ENCODE measurements at places on chromosomes 2 and 18.
A peak's percentile ranks its signal among the peaks of the same experiment; 100 is the strongest.

GRCh38 chr2:217160978-217161973, 301.4 kb upstream of the TNP1 start:
- no peak for DNase-seq

GRCh38 chr2:218387369-218388194, 5.5 kb downstream of the SLC11A1 start:
- DNase-seq = peak; percentile 85

- DNase-seq = no peak
Measured at GRCh38 chr18:29154758-29155725, 978.1 kb upstream of the CDH2 start.

DNA sequence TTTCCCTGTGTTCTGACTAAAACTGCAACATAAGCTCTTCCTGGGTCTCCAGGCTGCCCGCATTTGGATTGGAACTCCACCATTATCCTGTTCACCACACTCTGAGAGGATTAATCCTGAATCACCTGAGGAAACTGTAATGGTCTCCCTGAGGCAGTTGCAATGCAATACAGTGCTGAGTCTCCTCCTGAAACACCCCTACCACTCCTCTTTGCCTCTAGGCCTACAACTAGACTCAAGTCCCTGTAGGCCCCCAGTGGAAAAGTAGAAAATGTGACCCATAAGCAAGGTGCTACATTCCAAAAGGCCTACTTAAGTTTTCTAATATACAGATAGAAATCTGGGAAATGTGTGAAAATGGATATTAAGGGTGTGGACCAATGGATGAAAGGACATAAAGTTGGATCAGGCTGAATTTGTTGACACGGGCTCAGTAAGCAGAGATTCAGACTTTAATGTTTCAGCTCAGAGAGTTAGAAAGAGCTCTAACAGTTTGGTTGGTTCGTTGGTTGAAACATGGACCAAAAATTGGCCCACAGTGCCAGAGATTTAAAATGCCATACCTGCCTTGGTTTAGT, 222.3 kb upstream of the ZC3H15 start:
- no peak for DNase-seq

DNA sequence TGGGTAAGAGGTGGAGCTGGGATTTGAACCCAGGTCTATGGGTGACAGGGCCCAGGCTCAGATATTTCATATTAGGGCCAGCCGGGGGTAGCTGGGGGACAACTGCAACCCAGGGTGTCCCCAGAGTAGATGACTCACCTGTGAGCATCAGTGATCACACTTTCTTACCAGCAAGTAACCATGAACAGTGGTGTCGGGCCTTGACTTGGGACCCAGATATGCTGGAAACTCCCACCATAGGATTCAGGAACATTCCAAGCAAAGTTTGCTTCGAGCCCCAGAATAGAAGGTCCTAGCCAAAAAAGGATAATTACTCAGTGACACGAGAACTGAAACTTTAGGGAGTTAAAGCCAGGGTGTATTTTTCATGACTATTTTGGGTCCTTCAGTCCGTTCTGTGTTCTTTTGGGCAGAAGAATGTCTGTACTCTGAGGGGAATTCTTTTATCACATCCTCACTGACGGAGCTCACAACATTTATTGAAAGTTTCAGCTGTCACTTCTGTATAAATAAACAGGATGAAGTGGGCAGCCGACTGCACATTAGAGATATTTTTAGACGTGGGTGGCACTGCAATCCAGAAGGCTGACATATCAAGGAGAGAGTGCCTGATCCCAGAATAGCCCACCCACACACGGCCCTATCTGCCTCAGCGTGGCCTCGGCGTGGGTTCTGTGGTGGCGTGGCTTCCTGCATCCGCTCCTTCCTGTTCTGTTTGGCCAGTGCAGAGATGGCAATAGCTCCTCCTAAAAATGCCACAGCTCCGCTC, 45.6 kb downstream of the RAMP1 start:
- DNase-seq = no peak

GRCh38 chr2:105786231-105787230, 41.8 kb downstream of the NCK2 start:
- no peak for DNase-seq

DNA sequence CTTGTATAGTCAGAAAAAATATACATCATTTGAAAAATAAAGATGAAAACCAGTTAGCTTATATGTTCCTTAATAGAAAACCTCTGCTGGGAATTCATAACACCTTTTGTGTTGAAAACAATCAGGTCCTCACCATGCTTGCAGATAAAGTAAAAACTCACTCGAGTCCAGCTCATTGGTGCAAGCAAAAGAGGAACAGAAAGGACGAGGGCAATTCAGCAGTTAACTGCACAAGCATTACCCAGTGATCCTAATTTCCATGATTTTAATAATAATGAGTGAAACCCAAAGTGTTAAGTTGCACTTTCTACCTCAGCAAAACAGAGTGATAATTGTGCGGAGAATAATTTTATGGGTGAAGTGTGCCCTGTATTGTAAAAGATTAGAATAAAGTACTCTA, 839.9 kb downstream of the BCL11A start:
- DNase-seq = peak; percentile 61

DNA sequence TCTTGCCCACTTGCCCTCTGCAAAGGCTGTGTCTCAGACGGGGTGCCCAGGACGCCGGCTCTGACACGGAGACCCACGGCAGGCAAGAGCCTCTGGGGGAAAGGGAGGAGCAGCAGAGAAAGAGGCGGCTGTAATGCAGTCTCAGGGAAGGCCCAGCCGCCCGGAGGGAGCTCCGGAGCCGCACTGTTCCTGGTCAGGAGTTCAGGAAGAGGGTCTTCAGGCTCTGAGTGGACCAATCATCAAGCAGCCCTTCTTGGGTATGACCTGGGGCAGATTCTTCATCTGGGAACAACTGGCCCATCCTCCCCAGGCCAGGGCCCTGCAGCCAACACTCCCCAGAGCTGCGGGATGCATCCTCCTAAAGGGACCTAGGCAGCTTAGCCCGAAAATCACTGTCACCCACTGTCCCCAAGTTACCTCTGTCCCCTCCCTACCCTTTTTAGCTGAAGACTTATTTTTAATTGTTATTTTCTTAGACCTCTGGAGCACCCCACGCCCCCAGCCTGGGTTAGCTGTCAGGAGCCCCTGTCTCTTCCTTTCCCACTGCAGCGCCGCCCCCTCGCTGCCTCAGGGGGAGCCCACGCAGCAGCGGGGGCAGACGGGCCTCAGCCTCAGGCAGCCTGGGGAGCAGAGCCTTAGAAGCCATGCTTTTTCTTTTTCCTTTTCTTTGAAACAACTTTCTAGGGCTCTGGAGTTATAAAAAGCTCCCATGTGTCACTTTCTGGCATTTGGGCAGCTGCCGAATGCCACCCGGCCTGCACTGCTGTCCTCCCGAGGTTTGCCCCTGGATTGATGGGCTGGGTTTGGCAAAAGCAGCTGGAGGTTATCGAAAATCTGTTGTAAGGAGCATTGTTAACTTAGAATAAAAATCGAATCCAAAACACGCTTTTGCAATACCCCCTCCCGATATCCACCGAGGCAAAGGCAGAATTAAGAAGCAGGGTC, 644 bp upstream of the NEU2 start:
- no peak for DNase-seq

- DNase-seq = no peak
Measured at GRCh38 chr18:35076135-35076924, 35.1 kb downstream of the MAPRE2 start.

DNA sequence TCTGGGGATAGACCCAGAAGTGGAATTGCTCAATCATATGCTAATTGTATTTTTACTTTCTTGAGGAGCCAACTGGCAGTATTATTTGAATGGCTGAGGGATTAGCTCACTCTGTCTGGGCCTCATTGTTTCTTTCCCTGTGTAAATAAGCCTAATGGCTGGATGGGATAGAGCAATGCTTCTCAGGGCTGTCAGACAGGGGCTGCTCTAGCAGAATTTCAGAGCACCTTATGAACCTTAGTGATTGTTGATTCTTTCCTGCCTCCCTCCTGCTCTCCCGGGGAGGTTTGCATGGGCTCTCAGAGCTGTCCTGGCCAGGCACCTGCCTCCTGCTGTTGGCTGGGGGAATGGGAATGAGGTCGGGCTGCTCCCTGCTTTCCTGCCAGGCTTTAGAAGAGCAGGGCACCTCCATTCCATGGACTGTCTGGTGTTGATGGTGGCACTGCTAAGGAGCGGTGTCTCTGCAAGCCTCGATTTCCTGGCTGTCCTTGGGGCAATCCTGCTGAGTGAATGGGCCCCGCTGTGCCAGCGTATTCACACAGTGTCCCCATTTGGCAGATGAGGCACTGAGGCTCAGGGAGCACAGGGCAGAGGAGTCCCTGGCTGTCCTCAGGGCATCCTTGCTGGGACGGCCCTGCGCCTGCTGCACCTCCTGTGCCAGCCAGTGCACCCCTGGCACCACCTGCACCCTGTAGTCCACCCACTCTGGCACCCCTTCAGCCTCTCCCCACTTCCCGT, 468.2 kb upstream of the HS6ST1 start:
- DNase-seq = no peak

- DNase-seq = no peak
Measured at GRCh38 chr2:183383854-183384253, 259.6 kb downstream of the NUP35 start.

GRCh38 chr2:239220981-239221396, 179.8 kb downstream of the HDAC4 start:
- DNase-seq = no peak

GRCh38 chr2:111117598-111118480, 2.9 kb upstream of the BCL2L11 start:
- DNase-seq = no peak

GRCh38 chr2:217142649-217143266, 282.9 kb upstream of the TNP1 start:
- no peak for DNase-seq

GRCh38 chr2:11764359-11764758, 17.9 kb downstream of the LPIN1 start:
- DNase-seq = no peak

- no peak for DNase-seq
Measured at GRCh38 chr2:241759067-241759807, 17.4 kb upstream of the GAL3ST2 start.

- DNase-seq = peak; percentile 44
Measured at GRCh38 chr2:241540771-241541561, 17.6 kb upstream of the BOK start.

DNA sequence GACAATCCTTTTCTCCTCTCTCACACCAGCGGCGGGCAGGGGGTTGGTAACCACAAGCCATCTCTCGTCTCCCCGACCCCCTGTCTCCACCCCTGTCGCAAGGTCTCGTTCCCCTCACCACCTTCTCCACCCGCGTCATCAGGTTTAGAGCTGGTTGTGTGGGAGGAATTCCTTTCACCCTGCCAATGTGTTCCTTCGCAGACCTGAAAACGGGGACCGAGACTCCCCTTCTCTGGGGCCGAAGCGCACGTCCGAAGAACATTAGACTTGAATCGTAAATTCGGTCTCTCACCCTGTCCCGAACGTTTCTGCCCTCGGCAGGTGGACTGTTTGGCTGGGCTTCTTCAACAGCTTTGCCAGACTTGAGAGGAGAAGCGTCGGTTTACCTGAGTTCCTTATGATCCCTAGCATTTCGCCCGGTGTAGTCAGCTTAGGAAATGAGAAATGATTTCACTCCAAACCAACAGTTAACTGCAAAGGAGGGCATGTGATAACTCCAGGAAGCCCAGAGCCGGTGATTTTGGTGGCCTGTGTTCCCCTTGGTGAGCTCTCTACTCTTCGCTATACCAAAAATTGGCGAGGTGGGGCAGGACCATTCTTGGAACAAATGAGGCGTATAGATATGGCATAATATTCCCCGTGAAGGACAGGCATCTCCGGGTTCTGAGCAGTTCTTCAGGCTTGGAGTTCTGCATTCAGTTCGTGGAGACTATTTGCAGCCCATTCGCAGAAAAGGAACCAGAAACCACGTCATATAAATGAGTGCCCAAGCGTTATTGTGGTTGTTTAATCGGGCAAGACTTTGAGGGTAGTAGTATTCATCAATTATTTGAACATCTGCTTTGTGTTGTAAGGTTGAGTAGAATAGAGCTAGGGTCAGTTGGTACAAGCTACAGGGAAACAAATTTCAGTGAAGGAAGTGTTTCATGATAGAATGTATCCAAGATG, 694 bp downstream of the CFAP36 start:
- peak; percentile 23 for DNase-seq

DNA sequence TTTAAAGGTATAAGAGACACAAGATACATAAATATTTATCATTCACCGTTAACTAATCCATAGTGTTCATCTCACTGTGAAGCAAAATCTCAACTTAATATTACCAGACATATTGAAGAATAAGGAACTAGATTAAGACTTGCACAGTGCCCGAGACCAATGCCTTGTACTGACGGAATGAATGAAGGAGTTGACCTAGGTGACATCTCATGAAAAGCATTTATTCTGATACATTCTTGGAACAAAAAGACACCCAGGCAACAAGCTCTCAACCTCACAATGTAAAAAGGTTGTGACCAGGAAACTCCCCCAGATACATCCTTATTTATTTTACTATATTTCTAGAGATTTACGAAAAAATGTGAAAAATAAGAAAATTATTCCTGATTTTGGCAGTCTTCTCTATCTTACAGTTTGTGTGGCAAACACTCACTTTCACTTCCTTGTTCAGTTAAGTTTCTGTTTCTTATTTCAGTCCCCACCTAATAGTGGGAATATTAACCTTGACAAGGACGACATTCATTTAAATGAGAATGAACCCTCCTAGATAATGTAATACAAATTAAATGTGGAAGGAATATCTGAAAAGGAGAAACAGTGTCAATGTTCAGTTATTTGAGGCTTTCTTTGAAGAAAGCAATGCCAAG, 28.4 kb downstream of the M1AP start:
- no peak for DNase-seq

DNA sequence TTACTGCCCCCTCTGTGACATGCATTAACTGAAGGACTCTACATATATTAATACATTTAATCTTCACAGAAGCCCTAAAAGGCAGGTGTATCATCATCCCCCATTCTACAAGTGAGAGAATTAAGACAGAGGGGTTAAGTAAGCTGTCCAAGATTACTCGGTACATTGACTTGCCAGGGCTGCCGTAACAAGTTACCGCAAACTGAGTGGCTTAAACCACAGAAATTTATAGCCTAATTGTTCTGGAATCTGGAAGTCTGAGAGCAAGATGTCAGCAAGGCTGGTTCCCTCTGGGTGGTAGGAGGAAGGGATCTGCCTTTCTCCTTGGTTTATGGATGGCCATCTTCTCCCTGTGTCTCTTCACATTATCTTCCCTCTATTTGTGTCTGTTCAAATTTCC, 605.5 kb downstream of the EPHA4 start:
- DNase-seq = no peak

- no peak for DNase-seq
Measured at GRCh38 chr2:97673182-97673914, 3.8 kb downstream of the C2orf92 start.

GRCh38 chr2:214742119-214742518, 67.4 kb downstream of the BARD1 start:
- DNase-seq = no peak

- DNase-seq = peak; percentile 23
Measured at GRCh38 chr18:3998698-3999333, 456.3 kb downstream of the DLGAP1 start.
